ENCODE measurements at places on chromosomes 12 and 14.

DNA sequence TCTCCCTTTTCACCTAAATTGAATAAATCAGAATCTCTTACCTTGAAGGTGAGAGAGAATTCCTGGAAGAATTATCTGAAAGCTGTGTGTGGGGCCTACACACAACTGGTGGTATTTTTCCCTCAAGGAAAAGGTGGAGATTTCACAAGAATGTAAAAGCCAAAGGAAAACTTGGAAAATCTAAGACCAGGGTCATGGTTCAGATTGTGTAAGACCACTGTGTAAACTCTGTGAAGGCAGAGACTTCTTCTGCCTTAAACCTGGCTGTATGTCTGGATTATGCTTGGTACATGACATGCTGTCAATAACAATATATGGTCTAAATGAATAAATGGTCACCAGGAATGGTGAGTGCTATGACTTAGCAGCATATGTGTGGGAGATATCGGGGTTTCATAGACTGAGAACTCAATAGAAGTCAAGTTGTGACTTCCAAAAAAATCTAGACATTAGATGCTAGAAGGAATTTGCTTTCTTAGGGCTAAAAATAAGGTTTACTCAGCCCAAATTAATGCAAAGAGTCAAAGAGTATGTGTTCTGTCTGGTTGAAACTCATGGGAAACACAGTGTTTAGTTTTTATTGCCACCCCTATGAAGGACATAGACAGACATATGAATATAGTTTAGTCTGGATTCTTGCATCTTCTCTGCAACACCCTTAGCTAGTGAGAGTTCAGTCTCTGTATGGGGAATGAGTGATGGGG lies 163.7 kb downstream of the SNAPC1 start:
- DNase-seq: no peak

- DNase-seq: no peak
Observed at GRCh38 chr14:85333313-85333712, 196.6 kb upstream of the FLRT2 start.

- DNase-seq: no peak
Observed at GRCh38 chr14:102182936-102183619, 43.4 kb downstream of the WDR20 start.

- peak; percentile 65 for DNase-seq
Observed at GRCh38 chr12:101839324-101840283, 8.8 kb upstream of the GNPTAB start.

DNA sequence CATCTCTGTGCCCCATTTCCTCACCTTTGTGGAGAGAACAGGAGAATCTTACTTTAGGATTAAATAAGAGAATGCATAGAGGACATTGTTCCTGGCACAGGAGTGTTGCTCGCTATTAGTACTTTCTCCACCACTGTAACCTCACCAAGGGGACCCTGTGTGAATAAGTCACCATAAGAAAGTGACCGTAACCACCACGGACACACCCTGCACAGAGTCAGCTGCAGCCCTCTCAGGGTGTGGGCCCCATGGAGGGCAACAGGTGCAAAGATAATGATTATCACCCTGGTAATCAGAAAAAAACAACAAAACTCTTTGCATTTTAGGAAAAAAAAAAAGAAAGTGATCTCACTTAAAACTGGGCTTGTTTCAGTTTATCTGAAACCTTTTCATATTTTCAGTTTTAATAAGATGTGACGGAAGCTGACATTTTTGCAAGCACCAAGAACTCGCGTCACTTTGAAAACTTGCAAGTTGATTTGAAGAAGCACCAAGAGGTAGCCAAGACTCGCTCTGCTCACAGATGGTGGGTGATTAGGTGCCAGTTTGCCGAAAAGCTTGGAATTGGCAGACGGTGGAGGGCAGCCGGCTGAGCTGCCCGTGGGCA lies 87.0 kb upstream of the VRK1 start:
- DNase-seq: no peak

DNA sequence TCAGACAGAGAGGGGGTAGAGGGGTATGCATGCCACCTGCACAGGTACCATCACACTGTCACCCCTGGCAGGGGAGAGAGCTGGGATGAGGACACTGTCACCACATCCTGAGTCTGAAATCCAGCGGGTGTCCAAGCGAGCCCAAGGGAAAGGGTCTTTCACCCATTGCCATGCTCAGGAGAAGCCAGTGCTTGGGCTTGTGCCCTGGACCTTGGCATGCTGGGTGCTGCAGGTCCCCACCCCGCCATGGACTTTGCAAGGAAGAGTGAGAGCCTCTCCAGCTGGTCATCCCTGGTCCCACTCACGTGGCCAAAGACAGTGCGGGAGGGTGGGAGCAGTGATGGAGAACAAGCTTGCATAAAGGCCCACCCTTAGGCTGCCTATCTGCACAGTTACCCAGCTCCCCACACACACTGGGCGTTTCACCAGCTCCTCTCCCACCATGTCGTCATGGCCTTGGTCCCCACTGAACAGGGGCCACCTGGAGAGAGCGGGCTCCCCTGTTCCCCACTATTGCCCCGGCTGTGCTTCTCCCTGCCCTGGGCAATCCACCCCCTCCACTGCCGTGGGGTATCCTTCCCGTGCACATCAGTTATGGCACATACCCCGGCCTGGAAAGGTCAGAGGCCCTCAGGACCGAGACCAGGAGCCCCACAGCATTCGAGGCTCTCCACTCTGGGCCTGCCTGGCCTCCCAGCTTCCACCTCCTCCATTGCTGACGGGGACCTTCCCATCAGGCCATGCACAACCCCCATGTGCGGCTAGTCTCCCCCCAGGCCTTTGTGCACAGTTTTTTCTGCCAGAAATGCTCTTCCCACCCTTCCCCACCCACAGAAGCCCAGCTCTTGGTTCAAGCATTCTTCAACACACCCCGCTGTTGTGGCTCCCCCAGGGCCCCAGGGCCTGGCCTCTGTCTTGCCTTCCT lies 58.6 kb upstream of the BCL11B start:
- no peak for DNase-seq

- DNase-seq: peak; percentile 34
Observed at GRCh38 chr12:1517007-1517406, 77.4 kb downstream of the FBXL14 start.

- no peak for DNase-seq
Observed at GRCh38 chr14:75469606-75470237, 41.9 kb downstream of the JDP2 start.

DNA sequence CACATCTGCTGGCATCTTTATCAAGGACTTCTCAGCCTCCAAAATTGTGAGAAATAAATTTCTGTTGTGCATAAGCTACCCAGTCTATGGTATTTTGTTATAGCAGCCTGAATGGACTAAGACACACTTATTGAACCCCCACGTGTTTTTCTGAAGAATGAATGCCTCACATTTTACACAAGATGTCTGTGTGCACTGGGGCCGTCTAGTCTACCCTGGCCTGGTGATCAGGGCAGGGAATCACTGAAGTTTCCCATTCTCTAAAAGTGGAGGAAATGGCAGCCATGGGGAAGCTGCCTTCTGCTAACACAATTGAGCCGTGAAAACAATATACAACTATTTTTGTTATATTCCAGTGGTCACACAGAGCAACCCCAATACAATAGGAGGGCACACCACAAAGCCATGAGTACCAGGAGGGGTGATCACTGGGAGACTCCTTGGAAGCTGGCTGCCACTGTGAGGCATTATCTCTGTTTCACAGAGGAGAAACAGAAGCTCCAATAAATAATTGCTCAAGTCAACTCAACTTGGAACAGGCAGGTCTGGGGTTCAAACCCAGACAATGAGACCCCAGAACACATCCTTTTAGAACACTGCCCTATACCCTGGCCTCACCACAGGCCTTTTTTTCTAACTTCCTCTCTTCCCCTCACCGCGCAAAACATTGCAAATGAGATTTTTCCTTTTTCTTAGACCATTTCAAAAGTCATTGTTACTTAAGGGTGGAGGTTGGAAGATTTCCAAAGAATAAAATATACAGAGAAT lies 18.3 kb upstream of the LTA4H start:
- DNase-seq: no peak

GRCh38 chr12:5242440-5242839 lies 189.5 kb upstream of the NTF3 start:
- no peak for DNase-seq

DNA sequence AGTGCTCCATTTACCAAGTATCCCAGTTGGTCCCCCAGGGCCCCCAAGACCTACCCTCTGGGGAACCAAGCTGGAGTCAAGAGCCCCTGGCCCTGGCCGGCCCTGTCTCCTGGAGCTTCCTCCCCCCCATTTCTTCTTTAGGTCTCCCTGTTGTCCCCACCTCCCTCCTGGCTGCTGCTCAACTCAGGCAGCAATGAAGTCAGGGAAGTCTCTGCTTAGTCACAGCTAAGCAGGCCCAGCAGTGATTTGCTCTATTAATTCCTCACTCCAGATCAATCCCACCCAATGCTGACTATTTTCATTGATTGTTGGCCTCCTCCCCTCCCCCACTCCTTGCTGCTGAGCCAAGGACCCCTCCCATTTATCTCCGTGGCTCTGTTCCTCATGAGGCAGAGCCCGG lies 28.3 kb downstream of the VSX2 start:
- DNase-seq: no peak

GRCh38 chr12:728781-729180 lies 23.6 kb upstream of the WNK1 start:
- DNase-seq: no peak

DNA sequence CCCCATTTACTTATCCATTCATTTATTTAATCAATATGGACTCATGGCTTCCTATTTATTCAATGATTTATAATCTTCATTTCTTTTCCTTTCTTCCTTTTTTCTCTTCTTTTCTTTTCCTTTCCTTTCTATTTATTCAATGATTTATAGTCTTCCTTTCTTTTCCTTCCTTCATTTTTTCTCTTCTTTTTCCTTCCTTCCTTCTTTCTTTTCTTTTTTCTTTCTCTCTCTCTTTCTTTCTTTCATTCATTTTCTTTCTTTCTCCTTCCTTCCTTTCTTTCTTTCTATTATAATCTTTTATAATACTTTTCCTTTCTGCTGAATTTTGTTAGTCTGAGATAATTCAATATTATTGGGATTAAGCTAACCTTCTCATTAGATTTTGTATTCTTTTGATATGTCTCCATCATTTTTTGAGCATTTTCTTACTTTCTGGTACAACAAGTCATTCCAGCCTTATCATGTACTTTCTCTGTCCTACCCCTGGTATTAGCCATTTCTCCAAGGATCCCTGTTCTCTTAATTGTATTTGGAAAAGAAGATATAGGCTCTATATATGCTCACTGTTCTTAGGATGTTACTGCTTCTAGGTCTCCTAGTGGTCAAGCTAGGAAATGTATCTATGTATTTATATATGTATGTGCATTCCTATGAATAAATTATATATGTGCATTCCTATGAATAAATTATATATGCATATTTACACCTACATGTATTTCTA lies 12.1 kb downstream of the LACRT start:
- DNase-seq: no peak

- no peak for DNase-seq
Observed at GRCh38 chr14:78610994-78611393, 440.8 kb downstream of the NRXN3 start.

GRCh38 chr12:108826807-108827721 lies 30.3 kb downstream of the SSH1 start:
- no peak for DNase-seq

DNA sequence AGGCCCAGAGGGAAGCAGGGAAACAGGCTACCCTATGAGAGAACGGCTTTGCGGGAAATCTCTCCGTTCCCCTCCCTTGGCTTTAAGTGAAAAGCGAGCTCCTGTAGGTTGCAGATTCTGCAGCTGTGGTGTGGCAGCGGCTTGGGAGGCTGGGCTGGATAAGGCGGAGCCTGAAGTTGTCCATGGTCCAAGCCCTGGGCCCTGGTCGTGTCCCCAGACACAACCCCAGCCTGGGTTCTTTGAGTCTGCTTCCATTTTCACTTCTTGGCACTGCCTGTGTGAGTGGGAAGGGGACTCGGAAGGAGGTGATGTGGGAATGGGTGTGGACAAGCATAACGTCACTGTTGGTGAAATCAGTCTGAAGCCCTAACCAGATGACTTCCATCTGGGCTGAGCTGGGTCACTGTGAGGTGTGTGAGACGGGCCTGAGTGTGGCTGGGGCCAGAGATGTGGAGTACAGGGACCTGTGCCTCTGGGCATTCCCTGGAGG lies 43.0 kb upstream of the CTDSP2 start:
- DNase-seq: no peak

DNA sequence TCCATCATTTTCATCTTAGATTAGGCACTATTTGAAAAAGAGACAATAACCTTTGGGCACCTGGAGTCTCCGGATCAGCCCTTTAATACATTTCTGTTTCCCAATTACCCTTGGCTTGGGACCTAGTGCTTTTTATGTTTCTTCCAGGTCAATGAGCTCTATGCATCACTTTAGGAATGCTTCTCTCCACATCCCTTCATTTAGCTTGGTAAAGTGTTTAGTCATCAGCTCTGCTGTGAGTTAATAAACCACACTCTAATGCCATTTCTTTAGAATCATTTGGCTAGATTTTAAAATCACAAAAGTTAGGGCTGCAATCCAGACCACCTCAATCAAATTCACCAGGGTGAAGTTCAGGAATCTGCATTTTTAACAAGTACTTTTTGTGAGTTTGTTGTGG lies 41.7 kb downstream of the RASSF9 start:
- DNase-seq: no peak

DNA sequence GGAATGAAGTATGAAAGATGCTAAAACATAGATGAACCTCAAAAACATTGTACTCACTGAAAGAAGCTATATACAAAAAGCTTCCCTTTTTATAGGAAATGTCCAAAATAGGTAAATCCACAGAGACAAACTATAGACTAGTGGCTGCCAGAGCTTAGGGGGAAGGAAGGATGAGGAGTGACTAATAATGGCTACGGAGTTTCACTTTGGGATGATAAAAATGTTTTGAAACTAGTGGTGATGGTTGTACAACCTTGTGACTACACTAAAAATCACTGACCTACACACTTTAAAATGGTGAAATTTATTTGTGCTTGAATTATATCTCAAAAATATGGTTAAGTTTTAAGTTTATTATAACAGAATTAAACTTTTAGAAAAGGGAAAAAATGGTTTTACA lies 37.1 kb upstream of the AMN1 start:
- no peak for DNase-seq

DNA sequence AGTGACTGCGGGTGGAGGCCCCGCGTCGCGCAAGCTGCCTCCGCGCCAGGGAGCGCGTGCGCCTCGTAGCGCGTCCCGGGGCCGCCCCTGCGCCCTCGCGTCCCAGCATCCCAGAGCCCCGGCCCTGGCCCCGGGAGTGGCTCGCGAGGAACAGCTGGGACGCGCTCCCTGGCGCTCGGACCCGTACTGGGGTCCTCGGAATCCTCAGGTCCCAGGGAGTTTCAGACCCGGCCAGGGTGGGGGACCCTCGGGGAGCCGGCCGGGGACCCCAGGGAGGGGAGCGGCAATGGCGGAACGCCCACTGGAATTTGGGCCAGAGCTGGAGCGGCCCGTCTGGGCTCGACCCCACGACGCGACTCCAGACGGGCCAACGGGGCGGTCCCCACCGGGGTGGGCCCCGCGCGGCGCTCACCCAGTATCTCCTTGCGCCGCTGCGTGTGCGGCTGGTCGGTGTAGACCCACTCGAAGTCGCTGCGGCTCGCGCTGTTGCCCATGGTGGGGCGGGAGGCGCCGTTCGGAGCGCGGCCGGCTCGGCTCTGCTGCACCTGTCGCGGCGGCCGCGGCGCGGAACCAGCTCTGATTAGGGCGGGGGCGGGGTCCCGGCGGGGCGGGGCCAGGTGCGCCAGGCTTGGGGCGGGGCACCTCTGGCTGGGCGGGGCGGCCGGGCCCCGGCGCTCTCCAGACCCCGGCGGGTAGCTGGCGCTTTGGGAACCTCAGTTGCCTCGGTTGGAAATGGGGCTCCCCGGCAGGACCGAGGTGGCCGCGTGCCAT lies at the start of gene DEGS2:
DEGS2 (minus strand) TSS at position 552 of the 771 bp plus-strand sequence; CDS start at position 494, 58 bp downstream.
- peak; percentile 53 for DNase-seq

All from HEK293T (cell line).